Activated naive CD4-positive, alpha-beta T cell (primary cell): ENCODE measurements at places on chromosomes 4 and X.

- DNase-seq: no peak
Measured at GRCh38 chr4:15746110-15746509, 32.0 kb upstream of the CD38 start.

GRCh38 chr4:170400361-170400760 lies 310.6 kb upstream of the AADAT start:
- DNase-seq: no peak

DNA sequence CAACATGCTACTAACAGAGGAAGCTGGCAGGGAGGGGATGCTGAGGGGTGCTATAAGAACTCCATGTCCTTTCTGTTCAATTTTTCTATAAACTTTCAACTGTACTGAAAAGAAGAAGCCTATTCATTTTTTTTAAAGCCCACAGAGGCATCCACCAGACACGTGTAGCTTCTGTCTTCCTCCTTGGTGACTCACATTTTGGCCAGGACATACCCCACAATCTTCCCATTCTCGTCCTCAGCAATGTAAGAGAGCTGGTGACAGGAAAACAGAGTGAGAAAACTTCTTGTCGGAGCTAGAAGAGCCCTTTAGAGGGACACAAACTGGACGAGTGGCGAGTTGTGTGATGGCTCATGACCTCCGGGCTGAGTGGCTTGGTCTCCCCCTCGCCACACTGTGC lies 1.1 kb downstream of the NAA10 start:
- DNase-seq: no peak

- DNase-seq: no peak
Measured at GRCh38 chr4:2339458-2340271, 77.8 kb upstream of the MXD4 start.

- no peak for DNase-seq
Measured at GRCh38 chr4:8538076-8538702, 42.0 kb upstream of the GPR78 start.

DNA sequence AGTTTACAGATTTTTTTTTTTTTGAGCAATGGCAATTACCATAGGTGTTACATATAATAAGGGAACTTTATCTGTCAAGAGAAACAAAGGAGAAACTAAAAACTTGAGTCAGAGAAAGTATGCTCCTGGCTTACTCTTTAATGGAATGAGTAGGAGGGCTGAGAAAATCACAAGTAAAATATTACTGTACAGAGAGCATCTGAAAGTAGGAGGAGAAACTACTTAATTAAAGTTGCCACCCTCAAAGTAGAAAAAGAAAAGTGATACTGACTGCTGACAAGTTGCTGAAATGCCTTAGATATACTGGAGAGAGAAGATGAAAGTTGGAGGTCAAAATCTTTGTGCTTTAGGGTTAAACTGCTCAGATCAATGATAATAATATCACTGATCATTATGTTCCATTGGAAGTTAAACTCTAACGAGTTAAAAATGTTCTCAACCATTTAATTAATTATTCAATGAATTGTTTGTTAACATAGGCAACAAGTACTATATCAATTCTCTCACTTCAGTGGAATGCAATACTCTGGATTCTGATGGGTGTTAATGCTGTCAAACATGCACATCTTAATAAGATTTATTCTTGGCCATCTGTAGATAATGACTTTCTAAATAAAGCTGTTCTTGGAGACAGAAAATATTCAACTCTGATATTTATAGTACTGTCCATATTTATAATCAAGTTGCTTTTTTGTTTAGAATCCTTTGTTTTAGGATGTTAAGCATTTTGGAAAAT lies 61.2 kb upstream of the CAMK2D start:
- no peak for DNase-seq

DNA sequence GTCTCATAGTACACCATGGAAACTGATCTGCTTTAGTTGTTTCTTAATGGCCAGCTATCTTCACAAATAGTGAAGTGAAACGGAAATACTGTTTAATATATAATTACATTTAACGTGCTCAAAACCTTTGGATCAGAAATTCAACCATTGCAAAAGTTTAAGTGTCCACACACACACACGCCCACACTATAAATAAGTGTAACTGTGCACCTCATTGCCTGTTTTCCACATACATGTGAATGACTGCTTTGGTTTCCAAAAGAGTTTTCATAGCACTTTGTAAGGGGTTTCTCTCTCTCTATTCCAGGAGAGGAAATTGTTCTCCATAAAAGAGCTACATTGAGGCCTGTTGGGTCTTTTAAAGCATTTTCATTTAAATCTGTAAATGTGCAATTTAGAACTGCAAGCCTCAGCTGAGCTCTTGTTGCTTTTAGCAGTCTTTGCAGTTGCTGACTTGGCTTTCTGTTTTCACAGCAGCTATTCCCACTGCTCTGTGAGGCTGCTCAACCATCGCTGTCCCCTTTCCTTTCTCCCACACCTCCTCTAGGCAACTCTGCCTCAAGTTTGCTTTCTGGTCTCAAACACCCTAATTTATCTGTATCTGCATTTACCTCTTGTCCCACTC lies 94.5 kb downstream of the RAPGEF2 start:
- DNase-seq: no peak

- DNase-seq: no peak
Measured at GRCh38 chr4:127698789-127699200, 31.4 kb upstream of the SLC25A31 start.

- DNase-seq: no peak
Measured at GRCh38 chr4:169103966-169104412, 93.9 kb upstream of the CBR4 start.

DNA sequence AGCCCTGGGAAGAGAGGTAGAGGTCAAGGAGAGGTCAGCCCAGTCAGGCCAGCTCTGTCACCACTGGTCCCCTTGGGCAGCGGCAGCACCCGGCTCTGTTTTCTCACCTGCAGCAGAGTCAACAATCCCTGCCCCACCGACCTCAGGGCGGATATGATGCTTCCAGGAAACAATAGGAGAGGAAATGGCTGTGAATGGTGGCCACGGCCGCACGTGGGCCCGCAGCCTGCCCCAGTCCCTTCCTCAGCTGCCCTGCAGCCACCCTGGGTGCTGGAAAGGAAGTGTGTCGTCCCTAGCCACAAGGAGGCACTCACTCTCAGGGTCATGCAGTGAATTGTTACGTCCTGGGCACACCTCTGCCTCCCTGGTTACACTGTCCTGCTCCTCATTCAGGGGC lies 92.5 kb upstream of the ENPP6 start:
- peak; percentile 17 for DNase-seq

- DNase-seq: no peak
Measured at GRCh38 chr4:185502386-185502785, 30.9 kb upstream of the CCDC110 start.

DNA sequence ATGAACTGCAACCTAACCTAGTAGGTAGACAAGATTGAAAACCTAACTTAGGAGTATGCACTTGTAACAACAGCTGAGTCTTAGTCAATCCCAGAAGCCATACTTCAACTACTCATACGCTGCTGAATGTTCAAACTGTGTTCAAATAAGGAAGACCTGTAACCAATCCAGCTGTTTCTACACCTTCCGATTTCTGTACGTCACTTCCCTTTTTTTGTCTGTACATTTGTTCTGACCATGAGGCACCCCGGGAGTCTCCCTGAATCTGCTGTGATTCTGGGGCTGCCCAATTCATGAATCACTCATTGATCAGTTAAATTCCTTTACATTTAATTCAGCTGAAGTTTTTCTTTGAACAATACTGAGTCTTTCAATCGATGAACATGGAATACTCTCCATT lies 89.5 kb downstream of the BMP3 start:
- DNase-seq: no peak

- DNase-seq: no peak
Measured at GRCh38 chrX:135393051-135393450, 28.7 kb upstream of the SMIM10L2A start.

- no peak for DNase-seq
Measured at GRCh38 chr4:31334086-31334910, 614.1 kb downstream of the PCDH7 start.

DNA sequence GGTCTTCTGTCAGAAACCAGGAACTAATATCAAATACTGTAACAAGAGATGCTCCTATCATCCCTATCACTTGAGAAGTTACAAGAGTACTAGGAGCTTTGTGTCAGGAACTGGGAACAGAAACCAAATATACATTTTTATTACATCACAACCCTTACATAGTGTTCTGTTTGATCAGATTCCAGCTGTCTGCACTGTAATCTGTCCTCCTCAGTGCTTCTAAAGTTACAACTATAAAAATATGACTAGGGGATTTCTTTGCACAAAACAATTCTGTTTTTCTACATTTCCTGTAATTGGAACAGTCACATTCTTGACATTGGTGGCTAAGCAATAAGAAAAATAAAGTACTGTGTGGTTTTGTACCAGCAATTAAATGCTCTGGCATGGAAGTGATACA lies 686.0 kb downstream of the PDHA2 start:
- DNase-seq: no peak

- DNase-seq: no peak
Measured at GRCh38 chr4:12408364-12408763, 979.7 kb upstream of the HS3ST1 start.

DNA sequence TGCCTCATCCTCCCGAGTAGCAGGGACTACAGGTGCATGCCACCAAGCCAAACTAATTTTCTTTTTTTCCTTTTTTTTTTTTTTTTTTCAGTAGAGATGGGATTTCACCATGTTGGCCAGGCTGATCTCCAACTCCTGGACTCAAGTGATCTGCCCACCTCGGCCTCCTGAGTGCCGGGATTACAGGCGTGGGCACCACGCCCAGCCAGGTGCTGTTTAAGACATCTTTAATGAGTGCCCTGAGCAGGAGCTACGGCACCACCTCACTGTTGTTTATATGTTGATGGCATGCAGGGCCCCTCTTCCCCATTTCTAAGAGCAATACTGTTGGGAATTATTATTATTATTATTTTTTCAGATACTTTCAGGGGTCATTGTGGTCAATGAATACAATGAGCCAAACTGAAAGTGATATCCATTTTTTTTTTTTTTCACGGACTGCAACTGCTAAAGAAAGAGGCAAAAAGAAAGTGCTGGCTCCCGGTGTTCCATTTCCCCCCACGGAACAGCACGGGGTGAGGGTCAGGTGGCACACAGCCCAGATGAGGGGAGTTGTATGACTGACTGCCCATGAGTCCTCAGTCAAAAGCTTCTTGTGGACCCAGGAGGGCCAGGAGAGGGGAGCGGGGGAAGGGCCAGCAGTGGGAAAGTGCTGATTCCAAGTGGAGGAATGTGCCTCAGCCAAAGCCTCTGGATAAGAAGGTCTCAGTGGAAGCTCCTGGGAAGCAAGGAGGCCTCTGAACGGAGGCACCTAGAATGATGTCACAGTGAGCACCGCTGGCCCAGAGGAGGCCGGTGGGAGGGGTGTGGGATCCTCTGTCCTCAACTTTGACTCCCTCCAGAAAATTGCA lies 101.8 kb upstream of the HPF1 start:
- no peak for DNase-seq

DNA sequence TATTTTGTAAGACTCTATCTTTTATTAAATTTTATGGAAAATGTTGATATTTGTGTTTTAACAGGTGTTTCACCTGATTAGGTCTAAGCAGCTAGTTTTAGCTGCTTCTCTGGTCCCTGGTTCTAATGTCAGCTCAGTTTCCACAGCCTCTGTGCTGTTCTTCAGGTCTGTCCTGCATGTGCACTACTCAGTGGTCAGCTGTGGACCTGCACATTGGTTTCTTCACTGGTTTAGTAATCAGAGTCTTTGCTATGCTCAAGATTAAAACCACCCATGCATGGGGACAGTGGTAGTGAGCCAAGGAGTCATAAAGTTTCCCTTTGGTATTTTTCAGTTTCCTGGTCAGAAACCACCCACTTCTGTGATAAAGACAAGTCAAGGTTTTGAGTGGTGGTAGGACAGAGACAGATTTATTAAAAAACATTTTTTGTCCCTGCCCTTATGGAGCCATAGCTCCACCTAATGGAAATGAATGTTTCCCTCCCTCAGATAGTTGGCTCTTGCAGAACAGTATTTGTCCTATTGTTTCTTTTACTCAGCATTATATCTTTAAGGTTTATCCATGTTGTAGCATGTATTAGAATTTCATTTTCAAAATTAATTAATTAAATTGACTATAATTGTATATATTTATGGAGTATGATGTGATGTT lies 36.8 kb upstream of the VBP1 start:
- no peak for DNase-seq

DNA sequence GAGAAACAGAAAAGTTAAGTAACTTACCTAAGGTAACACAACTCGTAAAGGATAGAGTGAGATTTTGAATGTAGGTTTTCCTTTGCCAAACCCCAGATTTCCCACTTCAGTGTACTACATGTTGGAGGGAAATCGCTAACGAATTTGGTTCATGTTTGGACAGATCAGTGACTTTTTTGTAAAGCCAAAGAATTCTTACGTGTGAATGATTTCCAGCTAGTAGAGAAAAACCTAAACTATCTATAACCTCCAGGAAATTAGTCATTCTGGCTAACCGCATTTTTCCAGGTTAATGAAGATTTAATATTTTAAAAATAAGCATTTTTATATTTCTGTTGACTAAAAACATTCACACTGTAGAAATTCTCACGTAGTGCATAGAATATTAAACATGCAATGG lies 7.2 kb downstream of the TENM3 start:
- DNase-seq: no peak

DNA sequence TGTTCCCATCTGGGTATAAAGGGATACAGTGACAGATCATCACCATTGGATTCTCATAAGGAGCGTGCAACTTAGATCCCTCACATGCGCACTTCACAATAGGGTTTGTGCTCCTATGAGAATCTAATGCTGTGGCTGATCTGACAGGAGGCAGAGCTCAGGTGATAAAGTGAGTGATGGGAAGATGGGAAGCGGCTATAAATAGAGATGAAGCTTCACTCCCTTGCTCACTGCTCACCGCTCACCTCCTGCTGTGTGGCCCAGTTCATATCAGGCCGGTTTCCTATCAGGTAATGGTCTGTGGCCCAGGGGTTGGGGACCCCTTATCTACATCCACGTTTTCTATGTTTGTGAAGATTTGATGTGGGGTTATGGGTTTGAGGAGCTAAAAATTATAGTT lies 43.7 kb downstream of the FAT4 start:
- no peak for DNase-seq

- DNase-seq: no peak
Measured at GRCh38 chrX:43349363-43349762, 306.7 kb upstream of the MAOA start.

DNA sequence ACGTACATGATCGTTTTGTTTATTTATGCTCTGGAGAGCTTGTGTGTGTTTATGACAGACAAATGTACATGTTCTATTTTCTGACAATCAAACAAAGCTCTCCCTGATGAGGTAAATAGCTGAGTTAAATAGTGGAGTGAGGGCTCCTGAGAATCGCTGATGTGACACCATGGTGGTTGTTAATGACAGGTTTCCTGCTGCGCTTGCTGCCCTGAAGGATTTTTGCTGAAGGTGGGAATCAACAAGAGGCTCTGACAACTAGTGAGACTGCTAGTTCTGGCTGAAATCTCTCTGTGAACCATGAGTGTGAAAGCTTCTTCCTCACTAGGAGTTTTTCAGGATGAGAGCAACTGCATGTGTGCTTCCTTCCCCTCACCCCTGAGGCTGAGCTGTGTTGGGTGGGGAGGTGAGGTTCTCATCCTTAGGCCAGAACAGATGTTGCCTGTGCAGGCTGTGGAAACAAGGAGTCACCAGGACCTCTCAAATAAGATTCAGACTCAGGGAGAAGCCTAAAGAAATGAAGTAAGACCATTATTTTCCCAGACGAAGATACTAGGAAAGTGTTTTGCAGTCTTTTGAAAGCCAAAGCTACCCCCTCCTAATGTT lies 173.4 kb upstream of the JADE1 start:
- DNase-seq: no peak
